ENCODE measurements at places on chromosomes 1 and 21.

GRCh38 chr1:94612525-94613204, 71.1 kb upstream of the F3 start:
- DNase-seq, result no peak

GRCh38 chr1:51799372-51799771, 79.2 kb downstream of the NRDC start:
- DNase-seq, result no peak

GRCh38 chr1:246837418-246838117, 94.2 kb downstream of the AHCTF1 start:
- DNase-seq, result no peak

- DNase-seq, result no peak
These were observed 33.7 kb downstream of the ATP5PO start for GRCh38 chr21:33881689-33882440.

DNA sequence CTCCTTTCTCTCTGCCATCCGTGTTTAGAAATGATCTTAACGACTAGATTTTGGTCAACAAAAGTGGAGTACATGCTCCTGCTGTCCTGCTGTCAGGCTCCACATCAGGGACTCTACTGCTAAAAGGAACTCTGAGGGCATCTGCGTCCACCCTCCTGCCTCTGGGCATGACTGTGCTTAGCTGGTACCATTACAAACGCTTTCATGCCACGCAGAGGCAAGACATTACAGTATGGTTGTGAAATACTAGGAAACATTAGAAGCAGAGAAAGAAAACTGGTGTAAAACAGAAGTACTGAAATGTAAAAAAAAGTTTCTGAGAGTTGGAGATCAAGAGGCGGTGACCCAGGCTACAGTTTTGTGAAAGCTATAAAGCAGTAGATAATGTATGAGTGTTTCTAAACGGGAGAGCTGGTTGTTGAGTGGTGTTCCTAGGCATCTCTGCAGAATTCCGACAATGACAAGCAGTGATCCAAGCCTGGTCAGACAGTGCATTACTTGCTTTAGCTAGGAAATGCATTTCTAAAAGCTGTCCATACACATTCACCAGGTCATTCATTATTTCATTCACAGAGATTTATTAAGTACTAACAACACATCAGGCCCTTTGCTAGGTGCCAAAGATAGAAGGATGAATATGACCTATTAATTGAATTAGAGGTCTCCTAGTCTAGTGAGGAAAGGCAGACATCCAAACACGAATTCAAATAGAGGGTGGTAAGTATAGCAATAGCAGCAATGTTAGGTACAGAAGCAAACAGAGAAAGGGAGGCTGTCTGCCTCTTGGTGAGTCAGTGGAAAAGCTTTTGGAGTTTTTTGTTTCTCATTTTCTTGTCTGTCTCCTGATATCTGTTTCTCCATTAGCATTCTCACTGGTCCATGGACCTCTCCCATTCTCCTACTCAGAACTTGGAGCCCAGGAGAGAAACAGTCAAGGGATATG, 401.9 kb downstream of the LMO4 start:
- DNase-seq, result no peak

- DNase-seq, result no peak
These were observed 64.7 kb downstream of the S100B start for GRCh38 chr21:46540087-46540710.

GRCh38 chr1:34918977-34919561, 10.4 kb downstream of the DLGAP3 start:
- DNase-seq, result no peak

- DNase-seq, result no peak
These were observed 1.3 kb downstream of the NPHP4 start for GRCh38 chr1:5990913-5991312.

DNA sequence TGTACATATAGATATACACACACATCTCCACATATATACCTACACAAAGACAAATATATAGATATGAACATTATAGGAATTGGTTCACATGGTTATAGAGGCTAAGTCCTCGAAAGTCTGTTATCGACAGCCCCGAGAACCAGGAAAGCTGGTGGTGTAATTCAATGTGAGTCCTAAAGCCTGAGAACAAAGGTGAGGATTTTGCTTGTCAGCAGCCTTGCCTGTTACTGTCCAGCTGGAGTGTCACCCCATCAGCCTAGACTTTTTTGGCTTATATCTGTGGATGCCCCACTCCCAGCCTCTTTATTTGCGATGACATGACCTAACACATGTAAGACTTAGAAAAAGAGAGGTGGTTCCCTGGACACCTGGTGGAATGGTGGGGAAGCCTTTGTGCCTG, 97.0 kb downstream of the GIPC2 start:
- DNase-seq, result no peak

DNA sequence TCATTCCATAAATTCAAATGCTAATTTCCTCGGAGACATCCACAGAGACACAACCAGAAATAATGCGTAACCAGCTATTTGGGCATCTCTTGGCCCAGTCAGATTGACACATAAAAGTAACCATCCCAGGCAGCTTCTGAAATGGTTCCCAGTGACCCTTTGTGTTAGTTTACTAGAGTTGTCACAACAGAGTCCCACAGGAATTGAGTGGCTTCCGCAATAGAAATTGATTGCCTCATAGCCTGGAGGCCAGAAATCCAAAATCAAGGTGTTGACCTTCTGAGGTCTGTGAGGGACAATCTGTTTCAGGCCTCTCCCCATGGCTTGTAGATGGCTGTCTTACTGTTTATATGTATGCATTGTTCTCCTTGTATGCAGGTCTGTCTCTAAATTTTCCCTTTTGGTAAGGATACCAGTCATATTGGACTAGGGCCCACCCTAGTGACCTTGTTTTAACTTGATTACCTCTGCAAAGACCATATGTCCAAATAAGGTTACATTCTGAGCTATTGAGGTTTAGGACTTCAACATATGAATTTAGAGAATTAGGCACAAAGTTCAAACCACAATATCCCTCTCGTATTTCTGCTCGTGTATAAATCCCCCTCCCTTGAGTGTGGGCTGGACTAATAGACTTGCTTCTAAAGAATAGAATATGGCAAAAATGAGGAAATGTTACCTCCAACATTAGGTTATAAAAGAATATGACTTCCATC, 78.2 kb upstream of the FGGY start:
- DNase-seq, result no peak

DNA sequence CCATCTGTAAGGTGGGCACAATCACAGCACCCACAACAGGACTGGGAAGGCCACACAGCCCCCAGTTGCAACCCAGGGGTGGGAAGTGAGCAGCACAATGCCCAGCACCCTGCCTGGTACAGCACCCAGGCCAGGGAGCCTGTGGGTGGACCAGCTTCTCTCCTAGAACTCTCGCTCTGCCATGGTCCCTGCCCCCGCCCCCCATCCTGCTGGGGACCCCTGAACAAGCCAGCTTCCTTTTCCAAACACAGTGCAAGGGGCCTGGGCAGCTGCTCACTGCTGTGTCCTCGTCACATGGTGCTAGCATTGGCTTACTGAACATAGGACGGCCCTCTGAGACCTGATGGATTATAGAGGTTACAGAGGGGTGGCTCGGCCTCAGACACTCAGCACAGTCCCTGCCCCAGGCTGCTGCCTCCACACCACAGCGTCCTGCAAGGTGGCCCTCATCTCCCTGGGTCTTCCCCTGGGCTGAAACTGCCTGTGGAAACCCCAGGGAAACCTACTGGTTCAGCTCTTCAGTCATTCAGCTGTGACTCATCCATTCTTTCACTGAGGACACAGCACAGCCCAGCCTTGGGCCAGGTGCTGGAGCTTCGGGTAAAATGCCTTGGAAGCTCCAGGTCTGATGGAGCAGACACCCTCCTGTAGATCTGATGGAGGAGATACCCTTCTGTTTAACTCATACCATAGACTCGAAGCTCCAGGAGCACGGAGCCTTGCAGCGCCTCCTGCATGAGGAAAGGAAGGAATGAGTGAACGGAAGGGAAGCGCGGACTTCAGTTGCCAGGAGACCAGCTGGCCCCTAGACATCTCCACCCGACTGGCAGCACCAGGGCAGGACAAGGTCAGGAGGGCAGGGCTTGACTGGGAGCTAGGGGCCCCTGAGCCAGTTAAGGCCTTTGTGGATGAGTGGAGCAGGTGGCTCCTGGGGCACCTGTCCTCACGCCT, 8.1 kb upstream of the PRDM16 start:
- DNase-seq, result no peak

DNA sequence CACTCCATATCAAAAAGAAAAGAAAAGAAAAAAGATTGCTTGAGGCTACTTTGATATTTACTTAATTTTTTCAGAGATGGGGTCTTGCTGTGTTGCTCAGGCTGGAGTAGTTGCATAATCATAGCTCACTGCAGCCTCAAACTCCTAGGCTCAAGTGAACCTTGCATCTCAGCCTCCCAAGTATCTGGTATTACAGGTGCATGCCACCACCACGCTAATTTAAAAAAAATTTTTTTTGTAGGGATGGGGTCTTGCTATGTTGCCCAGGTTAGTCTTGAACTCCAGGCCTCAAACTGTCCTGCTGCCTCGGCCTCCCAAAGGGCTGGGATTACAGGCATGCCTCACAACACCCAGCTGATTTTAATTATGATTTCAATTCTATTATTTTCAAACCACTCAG, 38.2 kb downstream of the RTCA start:
- DNase-seq, result no peak

DNA sequence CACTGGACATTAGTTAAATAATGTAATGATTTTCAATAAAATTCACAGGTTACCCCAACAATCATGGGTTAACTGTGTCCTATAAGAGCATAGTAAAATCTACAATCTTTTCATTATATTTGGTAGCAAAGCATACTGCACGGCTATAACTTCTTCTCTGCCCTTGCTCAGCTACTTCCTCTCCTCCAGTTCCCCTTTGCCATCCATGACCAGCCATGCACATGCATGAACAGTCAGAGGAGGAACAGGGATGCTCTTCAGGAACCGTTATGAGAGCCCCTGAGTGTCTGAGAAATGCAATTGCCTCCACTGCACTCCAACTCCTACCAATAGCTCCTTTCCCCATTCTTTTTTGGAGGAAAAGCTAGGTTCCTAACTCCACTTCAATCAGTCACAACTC, 646.7 kb downstream of the LTN1 start:
- no peak for DNase-seq

- DNase-seq, result no peak
These were observed 49.9 kb upstream of the BCL10 start for GRCh38 chr1:85326336-85326735.

DNA sequence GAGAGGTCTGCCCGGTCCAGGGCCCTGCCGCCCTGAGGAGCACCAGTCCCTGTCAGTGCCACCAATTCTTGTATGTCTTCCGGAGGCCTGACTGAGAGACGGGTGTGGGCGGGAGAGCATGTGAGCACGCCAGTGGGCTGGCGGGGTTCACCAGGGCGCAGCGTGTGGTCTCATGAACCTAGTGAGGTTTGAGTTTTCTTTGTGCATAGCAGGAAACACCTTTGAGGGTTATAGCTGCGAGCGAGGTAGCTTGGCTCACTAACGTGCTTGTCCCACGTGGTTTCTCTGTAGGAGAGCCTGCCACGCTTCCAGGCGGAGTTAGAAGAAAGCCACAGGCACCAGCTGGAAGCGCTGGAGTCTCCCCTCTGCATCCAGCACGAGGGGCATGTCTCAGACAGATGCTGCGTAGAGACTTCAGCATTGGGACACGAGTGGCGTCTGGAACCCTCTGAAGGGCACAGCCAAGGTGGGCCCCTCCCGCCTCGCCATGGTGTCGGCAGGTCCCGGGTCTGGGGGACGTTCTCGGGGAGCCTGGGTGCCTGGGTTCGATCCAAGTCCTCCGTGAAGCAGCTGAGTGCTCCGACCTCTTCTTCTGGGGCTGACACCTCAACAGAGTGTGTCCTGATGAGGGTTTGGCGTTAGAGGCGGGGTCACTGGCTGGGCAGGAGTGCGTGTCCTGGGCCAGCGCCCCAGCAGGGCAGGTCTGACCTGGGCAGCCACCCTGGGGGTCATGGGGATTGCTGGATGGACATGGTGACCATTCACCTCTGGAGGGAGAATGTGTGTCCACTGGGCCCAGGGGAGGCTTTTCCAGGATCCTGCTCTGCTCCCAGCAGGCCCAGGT, 31.4 kb downstream of the PCNT start:
- DNase-seq, result peak; percentile 12

DNA sequence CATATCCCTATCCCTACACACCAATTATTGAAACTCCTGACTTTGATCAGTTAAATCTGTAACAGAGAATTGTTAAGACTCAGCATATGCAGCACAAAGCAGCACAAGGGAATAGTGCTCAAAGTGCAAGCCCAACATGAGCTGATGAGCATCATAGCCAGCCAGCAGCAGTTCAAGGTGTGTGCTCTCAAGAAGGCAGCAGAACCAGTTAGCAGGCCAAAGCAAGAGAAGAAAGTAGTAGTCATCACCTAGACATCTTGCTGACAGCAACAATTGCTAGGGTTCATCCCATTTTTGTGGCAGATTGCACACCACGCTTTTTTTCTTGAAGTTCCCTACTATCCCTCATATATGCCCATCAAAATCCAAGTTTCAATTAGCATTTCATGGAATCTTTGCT, 478.3 kb downstream of the COL11A1 start:
- DNase-seq, result no peak

DNA sequence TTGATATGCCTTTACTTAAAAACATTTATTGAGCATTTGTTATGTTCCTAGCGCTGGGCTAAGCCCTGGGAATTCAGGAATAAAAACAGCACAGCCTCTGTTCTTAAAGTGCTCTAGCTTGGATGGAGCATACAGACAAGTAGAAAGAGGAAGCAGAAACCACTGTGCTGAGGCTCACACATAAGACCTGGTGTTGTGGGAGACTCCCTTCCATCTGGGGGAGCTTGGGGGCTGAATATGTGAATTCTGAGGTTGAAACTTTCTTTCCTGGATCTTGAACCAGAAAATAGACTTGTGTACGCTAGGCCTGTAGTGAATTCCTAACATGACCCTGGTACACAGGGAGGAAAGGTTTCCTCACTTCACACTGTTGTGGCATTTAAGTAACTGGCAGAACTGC, 209.9 kb downstream of the ZNF326 start:
- no peak for DNase-seq

DNA sequence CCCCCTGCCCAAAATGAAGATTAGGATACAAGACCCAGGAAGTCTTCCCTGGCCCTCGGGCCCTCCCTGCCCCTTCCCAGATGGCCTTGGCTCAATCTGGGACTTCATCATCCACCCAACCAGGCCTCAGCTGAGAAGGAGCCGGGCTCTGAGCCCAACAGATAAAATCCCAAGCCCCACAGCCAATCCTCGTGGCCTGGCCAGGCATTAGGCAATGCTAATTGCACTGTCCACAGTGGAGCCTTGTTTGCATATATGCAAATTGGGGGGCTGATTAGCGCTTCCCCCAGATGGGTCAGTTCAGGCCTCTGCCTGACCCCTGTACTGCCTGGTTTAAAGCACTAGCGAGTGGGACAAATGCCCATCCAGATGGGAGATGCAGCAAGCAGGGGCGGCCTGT, 34.9 kb downstream of the IGSF21 start:
- DNase-seq, result no peak

- no peak for DNase-seq
These were observed 89.5 kb upstream of the GNG4 start for GRCh38 chr1:235739124-235739523.

DNA sequence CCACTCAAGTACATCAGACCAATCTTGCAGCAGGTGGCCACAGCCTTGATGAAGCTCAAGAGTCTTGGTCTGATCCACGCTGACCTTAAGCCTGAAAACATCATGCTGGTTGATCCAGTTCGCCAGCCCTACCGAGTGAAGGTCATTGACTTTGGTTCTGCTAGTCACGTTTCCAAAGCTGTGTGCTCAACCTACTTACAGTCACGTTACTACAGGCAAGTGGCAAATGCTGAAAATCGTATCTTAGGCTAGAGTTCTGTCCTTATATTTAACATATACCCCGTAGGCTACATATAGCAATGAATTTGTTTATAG, 12.1 kb downstream of the HIPK1 start:
- DNase-seq, result no peak

All from stimulated activated CD8-positive, alpha-beta memory T cell treated with anti-CD3 and anti-CD28 coated beads, Interleukin-4, amount 100 ng/mL, for 4 hours (primary cell).